NCI-H2107 (cell line): ENCODE measurements at places on chromosomes 1 and 21.

GRCh38 chr1:246622035-246622652 lies 55.9 kb downstream of the CNST start:
- no peak for DNase-seq

DNA sequence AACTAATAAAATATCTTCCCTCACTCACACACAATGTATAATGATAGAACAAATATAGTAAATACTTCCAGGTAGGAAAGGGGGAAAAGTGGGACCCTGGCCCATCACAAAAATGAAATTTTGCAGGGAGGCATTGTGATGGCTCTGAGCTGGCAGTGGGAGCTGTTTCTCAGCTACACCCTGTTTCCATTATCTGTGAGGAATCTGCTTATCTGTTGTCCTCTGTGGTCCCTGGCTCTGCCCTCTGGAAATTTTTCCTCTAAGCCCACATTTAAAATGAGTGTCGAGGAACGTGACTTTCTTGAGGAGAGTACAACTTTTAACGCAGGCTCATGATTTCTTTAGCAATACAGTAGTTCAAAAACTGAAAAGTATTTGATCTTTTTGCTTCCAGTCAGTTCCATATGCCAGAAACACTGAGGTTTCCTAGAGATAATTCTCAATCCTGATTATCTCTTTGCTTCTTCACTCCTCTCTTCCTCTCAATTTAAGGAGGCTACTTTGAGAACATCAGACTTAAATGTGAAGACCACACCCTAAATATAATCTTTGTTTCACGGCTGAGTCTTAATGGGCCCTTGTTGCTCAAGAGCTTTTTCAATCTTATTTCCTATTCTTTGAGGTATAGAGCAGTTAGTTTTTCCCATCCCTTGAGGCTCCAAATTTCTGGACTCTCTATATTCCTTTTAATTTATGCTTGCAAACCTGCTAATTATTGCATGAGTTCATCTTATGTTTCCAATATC lies 5.0 kb upstream of the EEIG2 start:
- DNase-seq: no peak

GRCh38 chr1:149877211-149877946 lies 22.0 kb upstream of the BOLA1 start:
- DNase-seq: no peak

DNA sequence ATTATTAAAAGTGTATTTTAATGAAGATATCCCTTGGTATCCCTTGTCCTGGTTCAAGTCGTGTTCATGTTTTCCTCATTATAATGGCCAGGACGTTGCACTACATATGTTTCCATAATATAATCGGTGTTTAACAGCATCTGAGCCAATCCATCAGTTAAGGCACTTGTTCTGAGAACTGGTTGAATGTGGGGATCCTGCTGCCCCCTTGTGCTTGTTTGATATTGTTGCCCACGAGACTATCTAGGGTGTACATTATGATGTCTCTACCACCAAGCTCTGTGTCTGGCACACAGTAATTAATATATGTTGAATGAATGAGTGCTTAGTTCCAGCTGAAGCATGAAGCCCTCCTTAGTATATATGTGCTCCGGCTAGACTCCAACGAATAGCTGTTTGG lies 193.0 kb downstream of the CACNA1E start:
- DNase-seq: peak; percentile 55

GRCh38 chr21:26047279-26047967 lies 123.1 kb downstream of the APP start:
- DNase-seq: no peak

- no peak for DNase-seq
Measured at GRCh38 chr1:2540816-2541492, 10.9 kb upstream of the HES5 start.

DNA sequence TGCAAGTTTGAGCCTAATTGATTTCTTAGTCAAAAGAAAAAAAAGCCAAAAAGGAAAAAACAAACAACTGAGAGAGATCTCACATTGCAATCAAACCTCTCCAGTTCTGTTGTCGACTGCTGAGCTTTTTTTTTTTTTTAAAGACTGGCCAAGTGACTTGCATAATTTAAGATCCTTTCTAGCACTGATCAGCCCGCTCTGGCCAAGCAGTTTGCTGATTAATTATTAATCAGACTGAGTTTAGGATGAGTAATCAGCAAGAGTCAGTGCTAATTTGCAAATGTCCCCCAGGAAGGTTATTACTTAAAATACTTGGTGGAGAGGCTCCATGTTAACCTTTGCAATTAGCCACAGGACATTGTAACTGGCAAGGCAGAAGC lies 39.3 kb downstream of the HMGB4 start:
- DNase-seq: no peak

DNA sequence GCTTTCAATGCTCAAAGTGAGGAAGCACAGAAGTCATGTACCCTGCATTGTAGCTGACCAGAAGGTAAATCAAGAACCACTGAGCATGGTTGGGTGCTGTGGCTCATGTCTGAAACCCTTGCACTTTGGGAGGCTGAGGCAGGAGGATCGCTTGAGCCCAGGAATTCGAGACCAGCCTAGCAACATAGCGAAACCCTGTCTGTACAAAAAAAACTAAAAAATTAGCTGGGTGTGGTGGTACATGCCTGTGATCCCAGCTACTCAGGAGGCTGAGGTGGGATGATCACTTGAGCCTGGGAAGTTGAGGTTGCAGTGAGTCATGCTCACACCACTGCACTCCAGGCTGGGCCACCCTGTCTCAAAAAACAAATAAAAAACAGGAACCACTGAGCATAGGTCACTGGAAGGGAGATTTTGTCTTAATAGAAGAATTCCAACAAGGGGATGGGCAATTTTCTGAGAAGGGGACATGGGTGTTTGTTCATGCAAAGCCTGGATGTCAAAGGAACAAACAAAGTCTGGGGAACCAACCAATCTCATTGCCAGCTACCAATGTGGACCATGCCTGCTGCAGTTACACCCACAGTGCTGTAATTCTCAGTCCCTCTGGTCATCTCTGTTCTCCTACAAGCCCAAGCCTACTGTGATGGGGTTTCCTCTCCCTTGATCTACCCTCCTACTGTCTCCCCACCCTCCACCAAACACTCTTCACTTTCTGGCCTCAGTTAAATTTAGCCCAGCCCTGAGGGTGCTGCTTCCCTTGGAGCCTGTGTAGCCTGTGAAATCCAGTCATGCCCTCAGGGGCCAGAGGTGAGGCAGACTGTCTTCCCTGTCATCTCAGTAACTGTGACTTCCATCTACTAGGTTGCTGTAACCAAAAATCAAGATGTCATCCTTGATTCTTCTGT lies 47.9 kb downstream of the ELF3 start:
- DNase-seq: no peak
